ENCODE measurements at places on chromosomes 3 and 15.

DNA sequence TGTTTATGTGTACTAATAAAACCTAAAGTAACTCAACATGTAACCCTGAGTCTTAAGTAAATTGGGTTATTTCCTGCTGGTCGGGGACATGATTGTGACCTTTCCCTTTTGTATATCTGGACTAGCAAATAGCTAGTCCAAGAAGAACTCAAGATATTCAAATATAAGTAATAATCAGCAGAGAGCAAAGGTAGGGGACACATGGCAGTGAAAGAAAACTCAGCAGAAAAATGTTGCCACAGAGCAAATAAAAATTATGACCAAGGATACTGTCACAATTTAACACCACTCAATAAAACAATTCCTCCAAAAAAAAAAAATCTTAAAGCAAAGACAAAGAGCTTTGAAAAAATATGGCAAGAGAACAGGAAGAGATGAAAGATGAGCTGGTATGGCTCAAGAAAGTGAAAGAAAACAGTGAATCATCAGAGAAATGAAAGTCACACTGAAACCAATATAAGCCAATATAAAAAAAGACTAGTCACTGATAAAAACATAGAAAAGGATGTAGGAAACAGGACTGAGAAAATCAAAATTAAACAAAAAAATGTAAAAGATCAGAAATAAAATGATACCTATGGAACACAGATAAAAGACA lies 43.4 kb downstream of the HLTF start:
- DNase-seq: no peak

DNA sequence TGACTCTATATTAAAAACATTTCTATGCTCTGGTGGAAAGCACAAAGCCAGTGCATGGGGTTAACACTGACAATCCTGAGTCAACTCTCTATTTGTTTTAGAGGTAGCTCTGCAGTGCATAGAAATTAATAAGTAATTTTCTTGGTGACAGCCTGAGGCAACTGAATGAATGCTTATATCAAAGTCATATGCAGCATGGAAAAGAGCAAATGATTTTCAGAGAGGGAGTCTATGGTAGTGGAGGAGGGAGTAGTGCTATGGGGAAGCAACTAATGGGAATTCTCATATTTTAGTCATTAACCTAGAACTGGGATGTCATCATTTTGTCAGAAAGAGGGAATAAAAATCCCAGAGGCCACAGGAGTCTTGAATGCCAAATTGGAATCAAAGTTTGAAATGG lies 99.1 kb downstream of the CLSTN2 start:
- no peak for DNase-seq

- no peak for DNase-seq
Observed at GRCh38 chr3:190699776-190700175, 162.7 kb downstream of the GMNC start.

DNA sequence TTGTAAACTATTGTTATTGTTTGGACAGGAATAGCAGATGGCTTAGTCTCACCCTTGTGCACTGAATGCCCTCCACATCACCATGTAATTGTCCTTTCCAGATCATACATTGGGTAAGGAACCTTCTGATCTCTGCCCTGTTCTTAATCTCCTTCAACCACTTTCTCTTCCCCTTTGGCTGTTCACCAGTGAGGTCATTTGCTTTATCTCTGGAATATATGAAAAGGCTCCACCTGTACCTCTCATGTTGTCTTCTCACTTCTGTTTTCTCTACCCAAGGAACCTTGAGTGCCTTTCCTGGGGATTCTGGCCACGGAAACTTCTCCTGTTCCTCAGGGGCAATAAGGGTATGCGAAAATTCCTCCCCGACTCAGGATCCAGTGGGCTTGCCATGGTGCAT lies 28.5 kb downstream of the MCTP2 start:
- no peak for DNase-seq

DNA sequence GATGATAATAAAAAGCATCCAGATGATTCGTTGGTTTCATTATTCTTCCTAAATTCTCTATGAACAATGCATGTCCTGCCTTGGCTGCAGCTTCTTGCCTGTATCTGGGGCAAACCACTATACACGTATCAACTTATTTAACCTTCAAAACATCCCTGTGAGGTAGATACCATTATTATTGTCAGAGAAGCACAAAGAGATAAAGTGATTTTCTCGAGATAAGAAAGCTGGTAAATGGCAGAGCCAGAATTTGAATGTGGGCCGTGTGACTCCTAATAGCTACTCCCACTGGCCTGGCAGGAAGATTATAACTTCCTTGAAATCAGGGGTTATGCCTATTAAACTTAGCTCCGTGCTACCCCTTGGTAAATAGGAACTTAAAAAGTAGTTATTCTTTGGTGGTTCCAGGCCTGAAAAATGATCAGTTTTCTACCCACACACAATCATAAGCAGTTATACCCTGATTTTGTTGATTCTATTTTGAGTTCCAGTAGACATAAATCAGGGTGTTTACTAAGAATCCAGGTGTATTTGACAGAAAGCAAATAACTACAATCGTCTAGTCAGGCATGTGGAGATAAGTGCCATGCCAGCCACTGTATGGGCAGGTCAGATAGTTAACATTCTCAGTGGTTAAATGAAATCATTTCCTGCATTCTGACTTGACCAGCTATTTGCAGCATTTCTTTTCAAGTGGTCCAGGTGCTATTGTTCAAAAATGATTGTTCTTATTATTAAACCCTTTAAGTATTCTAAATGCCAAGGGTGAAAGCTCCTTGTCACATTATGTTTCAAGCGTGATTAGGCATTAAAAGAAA lies 99.2 kb upstream of the LRRN1 start:
- no peak for DNase-seq

- no peak for DNase-seq
Observed at GRCh38 chr3:71388535-71389120, 194.9 kb downstream of the FOXP1 start.

- DNase-seq: no peak
Observed at GRCh38 chr3:111968319-111969054, 10.3 kb upstream of the ABHD10 start.

- no peak for DNase-seq
Observed at GRCh38 chr3:150545419-150546225, 674 bp downstream of the SERP1 start.

DNA sequence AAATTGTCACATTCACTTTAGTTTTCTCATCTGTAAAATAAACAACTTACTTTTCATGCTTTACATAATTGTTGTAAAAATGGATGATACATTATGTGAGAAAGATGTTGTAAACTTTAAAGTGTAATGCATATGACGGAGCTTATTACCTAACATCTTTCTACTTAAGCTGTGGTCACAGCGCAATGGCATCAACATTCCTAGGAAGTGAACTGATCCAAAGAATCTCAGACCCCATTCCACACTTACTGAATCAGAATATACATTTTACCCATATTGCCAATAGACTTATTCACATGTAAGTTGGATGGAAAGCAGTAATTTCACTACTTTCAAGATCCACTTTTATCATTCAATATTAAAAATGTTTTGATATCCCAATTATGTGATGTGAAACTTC lies 497.5 kb downstream of the FGF12 start:
- DNase-seq: no peak

- peak; percentile 51 for DNase-seq
Observed at GRCh38 chr15:71800835-71801745, 9.3 kb upstream of the NR2E3 start.

- DNase-seq: no peak
Observed at GRCh38 chr15:81723701-81724100, 322.1 kb downstream of the MEX3B start.

GRCh38 chr15:99708563-99708962 lies 24.7 kb downstream of the LYSMD4 start:
- DNase-seq: peak; percentile 48

GRCh38 chr15:89078851-89079810 lies 9.1 kb upstream of the ABHD2 start:
- no peak for DNase-seq

GRCh38 chr3:165837058-165837525 lies at the start of gene BCHE:
Gene BCHE (minus strand): TSS chr3:165837423. CDS start chr3:165831033, 6,390 bp downstream.
- DNase-seq: no peak

GRCh38 chr15:78306176-78306774 lies 6.9 kb upstream of the SKIC8 start:
- peak; percentile 27 for DNase-seq

DNA sequence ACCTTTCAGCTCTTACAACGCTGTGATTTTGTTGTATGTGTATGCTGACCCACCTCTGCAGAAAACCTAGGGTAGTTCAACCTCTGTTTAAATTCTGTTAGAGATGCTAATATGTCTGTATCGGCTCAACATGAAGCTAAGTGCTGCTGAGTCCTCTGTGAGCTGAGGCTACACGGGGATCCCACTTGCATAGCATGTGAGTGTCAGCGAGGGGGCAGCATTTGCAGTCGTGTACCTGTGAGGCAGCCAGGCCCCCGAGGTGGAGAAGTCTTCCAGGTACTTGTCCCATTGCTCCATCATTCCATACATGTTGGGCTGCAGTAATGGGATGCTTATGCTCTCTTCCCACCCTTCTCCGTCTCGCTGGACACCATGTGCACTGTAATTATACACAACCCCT lies 3.7 kb downstream of the MKRN2OS start:
- DNase-seq: no peak

GRCh38 chr15:101651554-101652097 lies 555 bp downstream of the TM2D3 start:
- DNase-seq: no peak

GRCh38 chr3:9704347-9705322 lies 1.0 kb downstream of the CPNE9 start:
- DNase-seq: peak; percentile 7

DNA sequence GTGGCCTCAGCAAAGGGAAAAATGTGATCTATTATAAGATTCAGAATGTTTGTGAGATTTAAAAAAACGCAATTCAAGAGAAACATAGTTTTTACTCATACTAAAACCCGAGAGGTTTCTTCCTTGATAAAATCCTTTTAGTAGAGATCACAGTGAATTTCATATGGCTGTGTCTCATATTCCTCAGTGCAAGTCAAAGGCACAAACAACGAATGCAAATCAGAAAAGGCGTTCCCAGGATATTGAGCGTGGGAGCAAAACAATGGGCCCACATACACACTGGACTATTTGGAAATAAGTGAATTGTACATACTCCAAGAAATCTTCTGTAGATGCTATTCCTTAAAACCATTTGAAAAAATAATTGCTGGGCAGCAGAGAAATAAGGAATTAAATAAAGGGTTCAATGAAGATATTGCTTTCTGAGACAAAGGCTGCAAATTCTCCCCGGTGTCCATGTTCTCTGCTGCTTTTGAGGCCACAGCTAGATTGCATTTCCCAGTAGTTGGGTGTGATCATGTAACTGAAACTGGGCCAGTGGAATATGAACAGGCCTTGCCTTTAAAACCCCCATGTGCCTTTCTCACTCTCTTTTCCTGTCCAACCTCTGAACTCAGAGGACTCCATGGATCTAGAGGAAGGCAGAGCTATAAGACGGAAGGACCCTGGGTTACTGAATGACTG lies 144.6 kb upstream of the TBL1XR1 start:
- no peak for DNase-seq

DNA sequence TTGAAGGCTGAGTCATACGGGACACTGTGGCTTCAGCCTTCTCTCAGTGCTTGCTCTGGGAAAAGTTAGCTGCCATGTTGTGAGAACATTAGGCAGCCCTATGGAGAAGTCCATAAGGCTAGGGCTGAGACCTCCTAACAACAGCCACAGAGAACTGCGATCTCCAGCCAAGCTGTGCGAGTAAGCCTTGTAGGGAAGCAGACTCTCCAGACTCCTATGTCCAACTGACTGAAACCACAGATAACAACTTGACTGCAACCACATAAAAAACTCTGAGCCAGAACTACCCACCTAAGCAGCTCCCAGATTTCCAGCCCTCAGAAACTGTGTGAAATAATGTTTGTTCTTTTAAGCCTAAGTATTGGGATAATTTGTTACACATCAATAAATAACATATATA lies 40.7 kb downstream of the DENND6A start:
- DNase-seq: no peak

GRCh38 chr15:84859651-84860050 lies 24.8 kb upstream of the SLC28A1 start:
- no peak for DNase-seq

DNA sequence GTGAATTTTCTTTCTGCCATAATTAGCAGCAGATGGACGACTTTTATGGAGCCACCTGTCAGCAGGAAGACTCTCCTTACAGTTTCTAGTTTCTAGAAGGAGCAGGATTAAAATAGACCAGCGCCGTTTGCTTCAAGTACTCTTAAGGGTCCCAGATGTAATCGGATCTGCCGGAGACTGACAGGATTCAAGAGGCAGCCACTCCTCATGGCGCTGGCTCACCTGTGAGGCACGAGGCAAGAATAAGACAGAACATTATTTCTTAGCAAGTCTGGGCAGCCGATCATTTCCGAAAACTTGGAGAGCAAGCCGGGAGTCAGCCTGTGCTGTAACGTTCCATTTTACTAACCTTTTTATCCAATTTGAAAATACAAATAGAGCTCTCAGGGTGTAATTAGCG lies 410.4 kb upstream of the RORA start:
- no peak for DNase-seq

DNA sequence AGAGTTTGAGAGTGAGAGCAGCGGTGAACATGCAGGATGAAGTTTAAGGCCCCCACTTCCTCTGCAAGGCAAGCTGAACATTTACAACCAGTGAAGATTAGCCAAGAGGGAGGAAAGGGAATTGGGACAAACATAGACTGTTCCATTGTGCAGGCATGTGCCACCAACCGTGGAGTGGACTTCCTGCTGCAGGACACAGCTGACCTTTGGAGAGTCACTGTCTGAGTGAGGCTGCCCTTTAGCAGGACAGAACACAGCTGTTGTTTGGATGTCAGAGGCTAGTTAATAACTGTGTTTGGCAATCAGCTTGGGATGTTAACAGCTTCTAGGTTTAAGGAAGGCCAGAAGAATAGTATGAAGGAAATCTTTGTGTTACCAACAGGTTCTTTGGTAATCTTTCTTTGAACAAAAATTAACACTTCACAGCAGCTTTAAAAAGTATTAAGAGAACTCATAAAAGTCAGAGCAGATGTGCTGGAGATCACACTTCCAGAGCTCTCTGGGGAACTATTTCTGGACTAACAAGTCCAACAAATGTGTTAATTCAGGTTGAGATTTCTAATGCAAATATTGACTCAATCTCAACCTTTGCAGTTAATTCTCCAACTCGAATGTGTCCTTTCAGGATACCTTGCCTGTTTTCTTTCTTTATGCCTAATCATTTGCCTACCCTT lies 31.4 kb downstream of the CTDSPL start:
- DNase-seq: no peak

GRCh38 chr3:190528706-190529105 lies 14.8 kb downstream of the IL1RAP start:
- DNase-seq: no peak

GRCh38 chr15:42289166-42289565 lies 15.9 kb upstream of the TMEM87A start:
- DNase-seq: no peak
